ENCODE measurements at places on chromosomes 3 and 15.

GRCh38 chr15:29162411-29162810 is 107.2 kb downstream of the NSMCE3 start:
- no peak for DNase-seq

GRCh38 chr15:100779331-100780207 is 100.1 kb upstream of the ALDH1A3 start:
- no peak for DNase-seq

GRCh38 chr15:85473455-85473854 is 93.1 kb downstream of the AKAP13 start:
- no peak for DNase-seq

GRCh38 chr15:68154923-68155559 is 50.1 kb downstream of the CALML4 start:
- no peak for DNase-seq

- DNase-seq: peak; percentile 38
Observed at GRCh38 chr3:100756441-100756840, 47.1 kb downstream of the TFG start.

- no peak for DNase-seq
Observed at GRCh38 chr15:90990446-90990845, 3.9 kb downstream of the PRC1 start.

- DNase-seq: peak; percentile 53
Observed at GRCh38 chr15:70323111-70323851, 225.6 kb upstream of the TLE3 start.

DNA sequence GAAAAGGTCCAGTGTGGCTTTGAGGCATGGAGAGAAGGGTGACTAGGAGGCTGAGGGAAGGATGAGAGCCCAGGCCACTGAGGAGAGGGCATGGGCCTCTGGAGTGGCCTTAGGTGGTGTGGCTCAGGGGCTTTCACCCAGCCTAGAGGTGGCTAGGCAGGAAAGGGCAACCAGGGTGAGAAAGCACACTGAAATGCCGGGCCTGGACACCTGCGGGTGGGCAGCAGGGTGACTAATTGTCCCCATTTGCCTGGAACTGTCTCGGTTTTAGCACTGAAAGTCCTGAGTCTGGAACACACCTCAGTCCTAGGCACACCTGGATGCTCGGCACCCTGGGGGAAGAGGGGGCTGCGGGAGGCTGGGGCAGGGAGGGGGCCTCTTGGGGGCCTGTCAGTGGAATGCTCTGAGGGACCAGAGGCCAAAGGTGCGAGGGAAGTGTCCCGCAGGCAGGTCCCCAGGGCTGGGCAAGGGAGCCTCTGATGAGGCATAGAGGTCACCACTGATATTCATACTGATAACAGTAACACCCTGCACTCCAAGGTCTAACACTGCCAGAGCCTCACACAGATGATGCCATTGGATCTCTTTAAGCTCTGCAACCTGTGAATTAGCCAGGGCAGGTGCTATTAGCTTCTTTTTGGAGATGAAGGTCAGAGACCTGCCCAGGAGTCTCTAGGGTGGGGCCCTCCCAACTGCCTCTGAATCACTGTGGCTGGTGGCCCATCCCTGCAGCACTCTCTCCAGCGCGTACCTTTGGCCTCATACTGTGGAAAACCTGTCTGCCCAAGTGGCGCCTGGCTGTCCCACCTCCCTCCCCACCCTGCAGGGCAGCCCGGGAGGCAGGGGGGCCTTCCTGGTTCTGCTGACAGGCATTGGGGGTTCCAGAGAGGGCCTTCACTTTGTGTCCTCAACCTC is 3.0 kb upstream of the PHGR1 start:
- no peak for DNase-seq

GRCh38 chr3:54206874-54207273 is 84.5 kb downstream of the CACNA2D3 start:
- no peak for DNase-seq

DNA sequence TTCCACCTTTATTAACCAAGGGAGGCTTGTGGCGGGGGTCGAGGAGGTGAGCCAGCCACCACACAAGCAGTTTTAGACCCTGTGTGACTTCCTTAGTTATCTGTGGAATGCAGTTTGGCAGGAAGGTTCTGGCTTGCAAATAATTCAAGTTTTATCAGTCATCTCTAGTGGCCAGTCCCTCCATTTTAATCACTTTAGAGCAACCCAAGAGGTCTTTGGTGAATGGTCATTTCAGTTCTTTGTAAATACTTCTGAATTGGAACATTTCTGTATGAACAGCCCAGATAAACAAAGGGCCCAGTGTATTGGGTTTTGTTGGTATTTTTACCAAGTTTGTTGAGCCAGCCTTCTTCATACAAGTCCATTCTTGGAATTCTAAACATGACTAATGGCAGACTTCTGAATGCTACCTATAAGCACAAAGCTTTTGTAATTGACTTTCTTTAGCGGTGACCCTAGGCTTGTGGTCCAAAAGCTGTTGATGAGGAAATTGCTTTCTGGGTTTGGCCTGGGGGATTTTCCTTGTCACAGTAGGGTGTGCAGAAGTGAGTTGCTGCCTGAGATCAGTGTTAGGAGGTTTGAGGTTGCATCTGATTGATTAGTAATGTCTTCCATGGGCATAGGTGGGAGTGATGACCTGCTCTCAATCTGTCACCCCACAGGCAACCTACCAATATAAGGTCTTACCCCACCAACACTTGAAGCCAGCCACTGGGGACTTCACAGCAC is 193.3 kb upstream of the TOPAZ1 start:
- no peak for DNase-seq

- no peak for DNase-seq
Observed at GRCh38 chr3:195697582-195698324, 23.0 kb upstream of the MUC20 start.

- DNase-seq: no peak
Observed at GRCh38 chr15:82621970-82622369, 25.2 kb downstream of the CPEB1 start.

DNA sequence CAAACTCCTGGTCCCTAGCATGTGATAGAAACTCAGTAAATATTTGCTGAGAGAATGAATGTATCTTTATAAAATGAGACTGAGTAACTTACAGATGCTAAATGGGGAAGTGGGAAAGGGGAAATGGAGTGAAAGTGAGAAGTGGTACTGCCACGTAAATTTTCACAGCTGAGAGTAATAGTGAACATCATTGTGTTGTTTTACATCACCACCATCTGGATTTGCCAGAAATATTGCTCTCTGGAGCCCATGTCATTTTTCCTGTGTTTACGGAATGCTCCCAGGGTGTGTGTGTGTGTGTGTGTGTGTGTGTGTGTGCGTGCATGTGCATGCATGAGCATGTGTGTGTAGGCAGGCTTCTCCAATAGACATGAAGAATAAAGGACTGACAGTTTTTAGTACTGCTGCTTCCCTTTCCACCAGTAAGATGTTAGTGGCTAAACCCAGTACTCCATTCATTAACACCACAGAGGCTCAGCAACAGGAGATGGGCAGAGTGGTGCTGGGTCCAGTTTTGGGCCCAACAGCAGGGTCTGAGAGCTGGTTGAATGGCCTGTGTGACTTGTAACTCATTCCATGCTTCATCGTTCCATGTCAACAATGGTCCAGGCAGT is 57.3 kb downstream of the DIPK2A start:
- no peak for DNase-seq

GRCh38 chr3:188370081-188370830 is 216.3 kb downstream of the LPP start:
- DNase-seq: no peak

DNA sequence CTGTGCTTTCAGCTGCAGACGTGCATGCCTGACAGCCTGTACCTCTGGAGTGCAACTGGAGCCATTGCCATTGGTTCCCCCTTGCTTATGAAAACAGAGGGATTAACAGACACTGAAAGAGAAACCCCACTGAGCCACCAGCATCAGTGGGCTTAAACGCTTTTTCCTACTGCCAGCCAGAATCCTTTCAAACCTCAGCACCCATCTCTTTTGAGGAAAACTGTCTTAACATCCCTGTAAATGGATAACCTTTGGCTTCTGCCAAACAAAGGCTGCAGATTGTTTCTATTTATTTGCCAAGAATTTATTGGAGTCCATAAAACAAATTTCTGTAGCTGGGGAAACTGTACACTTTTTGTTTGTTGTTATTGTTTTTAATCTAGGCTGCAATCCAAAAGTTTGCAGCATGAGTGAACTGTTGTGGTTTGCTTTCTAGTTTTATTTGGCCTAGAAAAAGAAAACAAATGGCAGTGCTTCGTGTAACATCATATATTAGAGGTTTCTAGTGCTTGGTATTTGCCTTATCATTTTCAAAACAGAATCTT is 369.2 kb upstream of the IL12A start:
- no peak for DNase-seq

DNA sequence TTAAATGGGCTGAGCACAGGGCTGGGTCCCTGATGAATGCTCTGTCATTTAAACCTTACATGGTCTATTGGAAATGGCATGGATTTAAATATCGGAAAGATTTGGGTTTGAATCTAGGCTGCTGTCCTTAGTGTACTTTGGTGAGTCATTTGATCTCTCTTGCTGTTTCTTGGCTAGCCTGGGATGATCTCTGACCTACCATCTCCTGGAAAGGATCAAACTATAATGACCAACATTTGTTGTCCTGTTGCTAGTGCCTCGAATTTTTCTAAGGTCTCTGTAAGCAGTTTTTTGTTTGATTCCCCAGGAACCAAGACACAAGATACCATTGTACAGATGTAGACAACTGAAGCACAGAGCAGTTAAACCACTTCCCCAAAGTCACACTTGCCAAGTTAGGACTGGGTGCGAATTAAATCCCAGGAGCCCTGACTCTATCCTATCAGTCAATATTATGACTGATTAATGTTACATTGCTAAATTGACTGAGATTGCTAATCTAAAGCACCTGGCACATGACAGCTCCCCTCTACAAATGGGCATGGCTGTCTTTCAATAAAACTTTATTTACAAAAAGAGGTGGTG is 244.9 kb upstream of the MCTP2 start:
- no peak for DNase-seq

DNA sequence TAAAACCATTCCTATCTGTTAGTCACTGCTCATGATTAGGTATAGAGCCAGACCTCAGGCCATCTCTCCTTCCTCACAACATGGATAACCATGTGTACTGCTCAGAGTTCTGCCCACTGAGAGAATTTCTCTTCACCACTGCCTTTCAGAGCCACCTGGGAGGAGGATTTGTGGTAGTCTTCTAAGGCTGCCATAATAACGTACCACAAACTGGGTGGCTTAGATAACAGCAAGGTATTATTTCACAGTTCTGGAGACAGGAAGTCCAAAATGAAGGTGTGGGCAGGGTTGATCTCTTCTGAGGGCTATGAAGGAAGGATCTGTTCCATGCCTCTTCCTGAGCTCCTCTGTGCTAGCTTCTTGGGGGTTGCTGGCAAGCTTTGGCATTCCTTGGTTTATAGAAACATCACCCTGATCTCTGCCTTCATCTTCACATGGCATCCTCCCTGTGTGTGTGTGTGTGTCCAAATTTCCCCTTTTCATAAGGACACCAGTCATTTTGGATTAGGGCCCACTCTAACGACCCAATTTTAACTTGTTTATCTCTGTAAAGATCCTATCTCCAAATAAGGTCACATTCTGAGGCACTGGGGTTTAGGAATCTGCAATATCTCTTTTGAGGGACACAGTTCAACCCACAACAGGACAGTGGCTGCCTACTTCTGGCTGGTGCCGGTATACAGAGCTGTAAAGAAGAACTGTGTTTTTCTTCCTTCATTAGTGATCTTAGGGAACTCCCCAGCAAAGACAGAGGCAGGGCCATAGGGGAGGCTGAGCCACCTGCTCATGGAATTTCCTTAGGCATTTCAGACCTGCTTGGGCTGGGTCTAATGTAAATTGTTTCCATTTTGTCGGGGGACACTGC is 42.1 kb upstream of the NOX5 start:
- DNase-seq: no peak

DNA sequence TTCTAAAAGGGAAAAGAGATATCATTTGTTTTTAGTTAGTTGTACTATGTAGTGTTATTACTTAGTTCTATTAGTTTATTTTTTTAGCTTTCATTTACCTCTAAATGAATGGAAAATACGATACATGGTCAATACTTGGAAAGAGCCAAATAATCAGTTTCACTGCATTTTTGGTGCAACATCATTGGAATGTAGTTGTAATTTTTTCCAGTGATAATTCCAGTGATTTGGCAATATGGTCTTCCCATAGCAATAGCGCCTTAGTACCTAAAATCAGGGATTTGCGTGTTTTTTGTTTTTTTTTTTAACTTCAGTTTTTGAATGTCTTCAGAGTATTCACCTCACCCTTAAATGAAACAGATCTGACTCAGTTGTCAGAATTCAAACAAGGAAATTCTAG is 41.8 kb downstream of the RAB8B start:
- no peak for DNase-seq

DNA sequence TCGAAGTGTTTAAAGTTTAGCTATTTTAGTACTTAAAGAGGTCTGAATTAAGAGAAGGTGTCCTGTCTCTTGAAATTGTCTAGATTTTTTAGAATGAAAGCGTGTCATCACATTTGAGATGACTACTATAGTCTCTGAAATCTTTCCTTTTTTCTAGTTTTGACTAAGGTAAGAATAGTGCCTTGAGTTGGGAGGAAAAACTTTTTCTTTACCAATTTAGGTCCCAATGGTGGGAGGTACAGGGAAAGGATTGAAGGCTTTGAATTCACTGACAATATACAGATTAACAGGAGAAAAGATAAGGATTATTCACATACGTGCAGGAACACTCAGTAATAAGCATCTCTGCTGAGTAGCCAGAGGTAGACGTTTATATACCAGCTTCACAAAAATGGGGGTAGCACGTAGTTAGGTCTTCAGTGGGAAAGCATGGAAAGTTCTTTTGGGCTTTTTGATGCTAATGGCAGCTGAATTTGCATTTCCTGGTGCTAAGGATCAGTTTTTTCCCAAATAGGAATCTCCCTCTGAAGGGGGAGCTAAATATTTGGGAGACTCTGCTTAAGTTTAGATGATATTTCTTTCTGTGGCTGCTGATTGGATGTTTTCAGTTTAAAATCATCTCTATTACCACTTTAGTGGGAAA is 88.1 kb downstream of the VPS8 start:
- DNase-seq: no peak

- DNase-seq: no peak
Observed at GRCh38 chr3:173173652-173174051, 32.6 kb upstream of the SPATA16 start.

DNA sequence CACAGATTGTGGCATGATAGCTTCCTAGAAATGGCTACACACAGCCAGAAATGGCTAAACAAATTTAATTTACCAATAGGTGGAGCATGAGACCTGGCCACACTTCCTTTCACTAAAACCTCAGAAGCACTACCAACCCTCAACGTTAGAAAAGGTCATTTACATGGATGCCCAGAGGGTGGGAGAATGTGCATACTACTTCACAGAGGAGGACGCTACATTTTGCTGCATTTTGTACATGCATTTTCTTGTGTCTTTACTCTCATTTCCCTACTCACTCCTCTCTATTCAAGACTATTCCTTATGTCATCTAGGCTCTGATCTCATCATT is 40.1 kb downstream of the C2CD4B start:
- DNase-seq: no peak

Measured in left ventricle myocardium inferior (tissue), 1 donor.